ENCODE measurements at places on chromosomes 13 and 19.
A peak's percentile ranks its signal among the peaks of the same experiment; 100 is the strongest.

GRCh38 chr19:5674714-5675113 lies 5.6 kb downstream of the MICOS13 start:
- no peak for DNase-seq

DNA sequence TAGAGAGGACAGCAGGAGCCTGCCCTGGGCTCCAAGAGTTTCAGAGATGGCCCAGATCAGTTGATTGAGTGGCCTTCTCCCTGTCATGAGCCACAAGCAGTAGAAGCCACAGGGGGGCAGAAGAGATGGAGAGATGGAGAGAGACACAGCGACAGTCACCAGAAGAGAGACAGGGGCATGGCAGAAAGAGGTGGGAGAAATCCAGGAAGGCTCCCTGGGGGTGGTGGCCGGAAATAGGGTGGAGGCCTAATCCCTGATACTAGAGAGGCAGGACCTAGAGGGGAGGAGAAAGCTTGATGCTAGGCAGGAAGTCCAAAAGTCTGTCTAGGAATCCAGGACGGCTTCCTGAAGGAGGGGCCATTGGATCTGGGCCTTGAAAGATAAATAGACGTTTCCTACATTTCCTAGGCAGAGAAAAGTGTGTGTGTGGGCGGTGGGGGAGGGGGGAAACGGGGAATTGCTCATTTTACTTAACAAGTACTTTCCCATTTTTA lies 9.6 kb upstream of the TPM4 start:
- peak; percentile 25 for DNase-seq

DNA sequence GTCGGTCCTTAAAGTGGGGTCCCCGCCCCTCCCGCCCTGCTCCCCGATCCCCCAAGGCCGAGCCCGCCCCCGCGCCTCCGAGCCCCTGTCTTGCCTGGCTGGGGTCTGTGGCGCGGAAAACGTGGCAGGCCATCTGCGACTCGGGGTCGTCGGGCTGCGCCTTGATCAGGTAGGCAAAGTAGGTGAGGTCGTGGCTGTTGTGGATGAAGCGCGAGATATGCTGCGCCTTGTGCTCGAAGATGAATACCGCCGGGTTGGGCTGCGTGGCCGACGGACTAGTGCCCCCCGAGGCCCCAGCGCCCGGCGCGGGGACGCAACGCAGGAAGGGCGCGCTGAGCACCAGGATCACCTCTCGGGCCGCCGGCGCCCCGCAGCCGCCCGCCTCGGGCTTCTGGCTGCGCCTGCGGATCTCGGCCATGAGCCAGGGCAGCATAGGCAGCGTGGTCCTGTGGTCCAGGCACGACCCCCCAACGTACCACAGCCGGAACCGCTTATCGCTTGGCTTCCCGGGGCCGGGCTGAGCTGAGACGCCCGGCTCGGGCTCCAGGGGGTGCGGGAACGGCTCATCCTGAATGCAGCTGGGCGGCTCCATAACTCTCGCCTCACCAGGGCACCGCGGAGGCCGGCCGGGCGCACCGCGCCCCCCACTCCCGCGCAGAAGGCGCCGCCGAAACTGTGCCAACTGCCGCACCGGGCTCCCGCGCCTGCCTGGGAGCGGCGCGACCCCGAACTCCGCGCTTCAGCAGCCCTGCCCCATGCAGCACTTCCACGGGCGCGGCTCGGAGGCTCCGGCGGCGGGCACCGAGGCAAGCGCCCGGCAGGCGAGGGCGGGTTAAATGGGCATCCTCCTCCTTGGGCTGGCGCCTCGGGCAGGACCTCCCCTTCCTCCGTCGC lies 546 bp downstream of the TBC1D4 start:
- no peak for DNase-seq

GRCh38 chr19:46160233-46160775 lies 12.3 kb downstream of the IGFL2 start:
- no peak for DNase-seq

- DNase-seq: no peak
These were observed 57.9 kb upstream of the DIAPH3 start for GRCh38 chr13:60221581-60221980.

GRCh38 chr19:35031072-35031881 lies 1.0 kb downstream of the SCN1B start:
- DNase-seq: no peak

GRCh38 chr13:28229522-28230411 lies 91.4 kb downstream of the PAN3 start:
- DNase-seq: no peak

- DNase-seq: no peak
These were observed 62.4 kb downstream of the AKAP11 start for GRCh38 chr13:42334329-42334706.

- DNase-seq: no peak
These were observed 19.0 kb downstream of the MRPS12 start for GRCh38 chr19:38949580-38950367.
